Iris pigment epithelial cell (primary cell): ENCODE measurements at places on chromosomes 11 and 22.

GRCh38 chr11:62875698-62876478, 4.8 kb upstream of the SLC3A2 start:
- DNase-seq, result no peak

DNA sequence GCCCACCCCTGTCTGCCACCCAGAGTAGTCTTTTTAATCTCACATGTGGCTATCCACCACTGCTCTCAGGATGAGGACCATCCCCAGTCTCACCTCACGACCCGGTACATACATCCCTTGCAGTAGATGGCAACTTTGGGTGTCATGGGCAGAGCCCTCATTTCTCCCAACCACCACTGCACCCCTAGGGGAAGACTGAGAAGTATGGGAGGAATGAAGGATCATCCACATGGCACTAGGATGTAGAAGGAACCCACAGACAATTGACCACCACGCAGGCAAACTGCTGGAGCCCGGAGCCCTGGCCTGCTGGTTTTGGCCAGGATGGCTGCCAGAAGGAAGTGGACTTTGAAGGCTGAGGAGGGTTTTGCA, 1.9 kb upstream of the SCARF2 start:
- DNase-seq, result no peak

GRCh38 chr11:68996376-68997123, 15.8 kb upstream of the MRGPRD start:
- no peak for DNase-seq

DNA sequence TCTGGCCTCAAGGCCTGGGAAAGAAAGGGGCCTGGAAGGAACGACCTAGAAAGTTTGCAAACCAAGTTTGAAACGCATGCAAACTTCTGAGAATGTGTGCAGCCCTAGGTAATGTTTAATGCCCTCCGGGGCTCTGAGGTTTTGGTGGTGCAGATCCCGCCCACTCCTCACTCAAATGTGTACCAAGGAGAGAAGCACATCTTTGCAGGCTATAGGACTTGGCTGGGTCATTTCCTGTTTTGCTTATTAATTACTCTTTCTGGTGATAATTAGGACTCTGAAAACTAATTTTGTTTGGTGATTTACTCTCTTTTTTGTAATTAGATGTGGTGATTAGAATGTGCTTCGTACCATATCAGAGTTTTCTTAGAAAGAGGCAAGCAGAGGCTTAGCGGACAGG, 625.9 kb upstream of the CADM1 start:
- DNase-seq, result no peak

DNA sequence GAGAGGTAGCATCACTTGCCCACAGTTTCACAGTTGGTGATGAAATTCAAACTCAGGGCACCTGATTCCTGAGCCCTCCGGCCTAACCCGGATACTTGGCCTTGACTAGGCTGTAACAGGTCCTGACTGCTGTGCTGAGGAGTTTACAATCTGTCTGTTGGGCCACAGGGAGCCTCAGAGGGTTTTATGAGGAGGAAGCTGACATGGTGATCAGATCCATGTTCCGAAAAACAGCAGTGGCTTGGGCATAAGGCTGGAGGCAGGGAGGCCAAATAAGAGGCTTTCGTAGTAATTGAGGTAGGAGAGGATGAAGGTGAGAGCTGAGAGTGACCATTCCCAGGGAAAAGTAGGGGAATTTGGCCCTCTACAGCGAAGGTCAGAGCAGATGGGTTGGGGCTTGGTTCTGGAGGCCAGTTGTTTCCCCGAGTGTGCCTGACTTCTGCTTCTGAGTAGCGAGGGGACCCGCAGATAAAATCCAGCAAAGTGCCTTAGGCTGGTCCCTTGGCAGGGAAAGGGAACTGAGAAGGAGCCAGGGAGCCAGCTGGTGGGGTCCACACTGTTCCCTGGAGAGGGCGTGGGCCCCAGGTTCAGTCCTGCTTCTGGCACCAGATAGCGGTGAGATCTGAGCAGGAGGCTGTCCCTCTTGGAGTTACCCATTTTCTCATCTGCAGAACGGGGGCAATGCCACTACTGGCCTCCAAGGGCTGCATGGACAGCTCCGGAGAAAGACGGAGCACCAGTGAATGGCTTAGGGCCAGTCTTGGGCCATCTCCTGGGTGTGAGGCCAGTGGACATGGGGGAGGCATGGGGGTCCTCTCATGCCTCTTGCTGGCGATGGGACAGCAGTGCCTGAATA, 6.5 kb downstream of the PRDM11 start:
- DNase-seq, result no peak

GRCh38 chr11:80529726-80530125, 1088.9 kb upstream of the TENM4 start:
- no peak for DNase-seq

DNA sequence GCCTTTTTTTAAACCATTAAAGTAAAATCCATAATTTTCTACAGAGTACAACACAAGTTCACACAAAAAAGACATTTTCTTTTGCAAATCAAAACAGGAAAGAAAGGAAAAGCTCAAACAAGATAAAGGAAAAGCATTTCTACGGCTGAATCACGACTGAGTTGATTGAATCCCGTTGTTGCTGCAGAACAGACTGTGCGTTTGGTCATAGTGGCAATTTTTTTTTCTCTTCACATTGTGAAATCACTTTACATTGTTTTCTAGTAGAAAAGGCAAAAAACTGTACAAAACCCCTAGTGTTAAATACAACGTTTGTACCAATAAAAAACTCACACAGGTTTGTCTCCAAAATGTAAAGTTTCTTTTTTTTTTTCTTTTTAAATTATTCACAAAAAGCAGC, 17.3 kb upstream of the RAPSN start:
- DNase-seq, result peak; percentile 75

- DNase-seq, result no peak
These were observed 49.8 kb downstream of the NAT10 start for GRCh38 chr11:34155057-34155756.

- DNase-seq, result no peak
These were observed 111.7 kb downstream of the ANO3 start for GRCh38 chr11:26443617-26444016.

DNA sequence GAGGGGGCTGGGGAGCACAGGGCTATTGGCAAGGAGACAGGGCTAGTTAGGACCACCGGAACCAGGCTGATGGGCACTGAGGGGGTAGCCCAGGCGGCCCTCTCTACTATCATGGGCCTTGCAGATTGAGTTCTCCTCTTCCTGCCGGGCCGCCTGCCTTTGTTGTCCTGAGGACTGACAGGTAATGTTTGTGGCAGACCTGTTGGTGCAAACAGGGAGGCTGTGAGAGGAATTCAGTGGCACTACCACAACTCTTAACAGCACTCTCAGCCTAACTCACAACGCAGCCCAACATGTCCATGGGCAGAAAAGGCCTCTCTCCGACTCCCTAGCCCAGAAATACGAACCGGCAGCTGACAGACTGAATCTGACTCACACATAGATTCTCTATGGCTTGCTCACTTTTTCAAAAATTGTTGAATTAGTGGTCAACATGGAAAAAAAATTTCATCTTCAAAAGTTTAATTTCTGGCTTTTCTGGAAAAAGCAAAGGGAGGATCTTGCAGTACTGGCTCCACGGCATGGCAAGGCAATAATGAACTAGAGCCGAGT, 11.4 kb downstream of the KCNJ5 start:
- peak; percentile 74 for DNase-seq

DNA sequence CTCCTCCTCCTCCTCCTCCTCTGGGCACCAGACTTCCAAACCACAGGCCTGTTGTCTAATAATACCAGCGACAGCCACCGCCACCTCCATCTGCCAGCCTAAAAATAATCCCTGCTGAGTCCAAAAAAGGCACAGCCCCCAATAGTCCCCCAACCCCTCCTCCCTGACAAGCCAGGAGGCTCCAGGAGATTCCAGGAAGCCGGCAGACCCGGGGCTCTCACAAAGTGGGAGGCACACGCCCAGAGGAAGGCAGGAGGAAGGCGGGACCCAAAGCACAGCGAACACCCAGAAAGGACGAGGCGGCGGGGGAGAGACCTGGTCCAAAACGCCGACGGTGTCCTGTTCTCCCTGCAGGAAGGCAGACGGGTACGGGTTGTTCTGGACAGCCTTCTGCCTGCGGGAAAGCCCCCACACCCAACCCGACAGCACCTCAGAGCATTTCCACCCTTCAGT, 5.9 kb downstream of the IGSF9B start:
- no peak for DNase-seq

DNA sequence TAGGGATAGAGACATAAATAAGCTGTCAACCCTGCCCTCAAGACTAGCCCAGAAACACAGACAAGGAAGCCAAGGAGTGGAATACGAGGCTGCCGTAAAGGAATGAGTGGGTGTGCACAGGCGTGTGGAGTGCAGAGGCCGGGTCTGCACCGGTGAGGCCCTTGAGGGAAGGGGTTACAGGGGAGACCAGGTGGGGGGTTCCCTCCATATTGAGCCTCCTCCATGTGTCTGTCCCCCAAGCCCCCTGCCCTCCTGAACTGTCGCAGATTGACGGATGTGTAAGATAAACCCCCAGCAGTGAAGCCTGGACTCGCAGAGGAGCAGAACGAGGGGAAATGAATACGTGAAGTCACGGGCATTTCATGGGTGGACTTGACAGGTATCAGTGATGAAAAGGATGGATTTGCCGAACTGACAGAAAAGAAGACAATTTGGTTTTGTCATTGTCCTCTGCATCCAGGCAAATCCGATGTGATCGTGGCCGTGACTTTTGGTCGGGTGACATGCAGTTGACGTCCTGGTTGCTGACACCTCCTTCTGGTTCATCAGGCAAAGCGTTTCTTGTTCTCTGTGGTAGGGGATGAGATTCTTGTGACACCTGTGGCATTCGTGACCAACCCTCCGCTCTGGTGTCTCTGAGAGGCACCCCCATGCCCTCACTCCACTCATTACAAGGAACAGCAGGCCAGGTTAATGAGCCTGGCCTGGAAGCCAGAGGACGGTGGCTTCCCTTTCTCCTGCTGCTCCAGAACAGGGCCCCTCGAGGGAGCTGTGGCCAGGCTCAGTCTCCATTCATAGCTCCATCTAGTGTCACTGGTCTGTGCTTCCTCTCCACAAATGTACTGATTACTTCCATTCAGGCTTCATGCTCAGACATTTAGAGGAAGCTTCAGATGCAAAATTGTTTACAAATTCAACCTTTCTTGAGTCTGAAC, 223.1 kb upstream of the B3GAT1 start:
- no peak for DNase-seq

DNA sequence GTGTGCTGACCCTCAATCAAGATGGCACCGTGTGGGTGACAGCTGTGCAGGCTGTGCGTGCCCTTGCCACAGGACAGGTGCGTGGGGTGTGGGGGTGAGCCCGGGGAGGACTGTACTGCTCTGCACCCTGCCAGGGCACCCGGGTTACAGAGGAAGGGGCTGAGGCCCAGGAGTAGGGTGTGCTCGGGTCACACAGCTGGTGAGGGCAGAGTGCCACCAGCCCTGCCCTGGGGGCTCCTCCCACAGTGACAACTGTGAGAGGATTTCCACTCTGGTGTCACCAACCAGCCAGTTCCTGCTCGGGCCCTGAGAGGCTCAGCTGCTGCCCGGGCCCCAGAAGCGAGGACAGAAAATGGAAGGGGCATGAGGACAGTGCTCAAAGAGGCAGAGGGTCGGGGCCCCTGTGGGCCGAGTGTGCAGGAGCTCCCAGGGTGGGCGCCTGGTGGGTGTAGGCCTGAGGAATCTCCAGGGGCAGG, 20.5 kb downstream of the TRMU start:
- DNase-seq, result no peak

- DNase-seq, result peak; percentile 78
These were observed at the start of gene PLA2G3 for GRCh38 chr22:31139866-31140716. PLA2G3 (minus strand) TSS chr22:31140508; CDS start chr22:31140354, 154 bp downstream.

GRCh38 chr11:2762031-2762380, 62.2 kb upstream of the KCNQ1OT1 start:
- no peak for DNase-seq

DNA sequence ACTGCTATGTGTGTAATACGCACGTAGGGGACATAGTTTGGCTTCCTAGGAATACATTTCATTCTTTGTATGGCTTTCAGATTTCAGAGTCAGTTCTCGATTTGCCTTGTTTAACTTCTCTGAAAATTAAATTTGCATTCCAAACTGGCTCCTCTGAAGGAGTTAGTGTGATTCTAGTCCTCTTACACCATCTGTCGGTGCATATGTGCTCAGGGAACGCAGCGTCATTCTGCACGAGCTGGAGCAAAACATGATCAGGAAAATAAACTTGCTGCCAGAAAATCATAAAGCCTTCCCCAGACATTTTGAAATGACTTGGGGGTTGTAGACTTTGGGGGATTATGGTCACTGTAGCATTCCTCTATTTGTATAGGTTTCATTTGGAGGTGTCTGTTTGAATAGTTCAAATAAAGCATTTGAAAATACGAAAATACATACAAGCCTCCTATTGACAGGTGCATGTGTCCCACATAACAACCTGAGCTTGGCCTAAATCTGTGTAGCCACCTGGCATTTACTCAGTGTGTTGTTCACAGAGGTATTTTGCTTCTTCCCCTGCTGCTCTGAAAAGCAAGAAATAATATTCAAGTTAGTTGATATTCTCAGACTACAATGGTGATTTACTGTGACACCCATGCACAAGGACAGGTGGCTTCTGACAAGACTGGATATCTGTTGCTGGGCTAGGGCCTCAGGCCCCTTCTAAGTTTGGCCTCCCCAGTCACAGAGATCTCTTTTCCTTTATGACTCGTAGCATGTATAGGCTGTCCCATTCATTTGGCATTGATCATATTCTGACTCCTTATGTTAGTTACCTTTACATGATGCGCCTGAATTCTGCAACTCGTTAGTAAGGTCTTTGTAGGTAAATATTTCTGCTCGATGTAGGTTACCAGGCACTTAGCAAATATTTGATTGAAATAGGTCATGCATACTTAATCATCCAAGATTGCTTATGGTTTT, 81.6 kb upstream of the SORL1-AS1 start:
- peak; percentile 17 for DNase-seq

GRCh38 chr22:42162728-42163489, 32.3 kb upstream of the CYP2D6 start:
- DNase-seq, result no peak

DNA sequence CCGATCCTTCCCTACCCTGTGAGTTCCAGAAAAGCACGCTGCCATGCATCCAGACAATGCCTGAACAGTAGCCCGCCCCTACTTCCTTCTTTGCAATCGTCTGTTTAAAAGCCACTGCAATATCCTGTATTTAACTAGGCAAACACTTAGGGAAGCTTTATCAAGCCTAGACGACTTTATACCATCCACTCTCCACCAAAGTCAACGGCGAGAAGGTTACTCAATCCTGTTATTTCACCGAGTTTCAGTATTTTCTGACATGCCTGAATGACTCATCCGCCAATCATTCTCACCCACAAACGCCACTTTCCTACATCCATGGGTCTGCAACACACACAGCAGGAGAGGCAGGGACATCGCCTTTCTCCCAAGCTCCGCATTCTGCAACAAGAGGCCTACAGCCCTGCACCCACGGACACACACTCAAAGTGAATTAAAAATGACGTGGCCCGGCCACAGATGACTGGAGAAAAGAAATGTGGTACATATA, 9.3 kb downstream of the CELSR1 start:
- peak; percentile 93 for DNase-seq

GRCh38 chr11:70341881-70342429, 56.4 kb upstream of the CTTN start:
- no peak for DNase-seq

DNA sequence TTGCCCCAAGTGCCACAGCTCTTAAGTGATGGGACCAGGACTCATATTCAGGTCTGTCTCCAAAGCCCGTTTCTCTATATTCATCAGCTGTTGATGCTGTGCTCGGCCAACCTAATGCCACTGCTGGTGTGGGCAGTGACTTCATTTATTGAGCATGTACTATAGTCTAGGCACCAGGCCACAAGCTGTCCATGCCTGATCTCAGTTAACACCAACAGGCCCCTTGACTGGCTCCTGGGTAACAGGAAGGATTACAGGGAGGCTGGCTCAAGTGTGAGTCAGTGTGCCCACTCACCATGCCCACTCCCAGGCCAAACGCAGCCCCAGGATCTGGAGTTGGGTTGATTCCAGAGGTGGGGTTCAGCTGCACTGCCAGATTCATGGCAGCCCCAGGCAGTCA, 8.6 kb upstream of the CRYBB2 start:
- no peak for DNase-seq
